ENCODE measurements at places on chromosomes 5 and 9.

DNA sequence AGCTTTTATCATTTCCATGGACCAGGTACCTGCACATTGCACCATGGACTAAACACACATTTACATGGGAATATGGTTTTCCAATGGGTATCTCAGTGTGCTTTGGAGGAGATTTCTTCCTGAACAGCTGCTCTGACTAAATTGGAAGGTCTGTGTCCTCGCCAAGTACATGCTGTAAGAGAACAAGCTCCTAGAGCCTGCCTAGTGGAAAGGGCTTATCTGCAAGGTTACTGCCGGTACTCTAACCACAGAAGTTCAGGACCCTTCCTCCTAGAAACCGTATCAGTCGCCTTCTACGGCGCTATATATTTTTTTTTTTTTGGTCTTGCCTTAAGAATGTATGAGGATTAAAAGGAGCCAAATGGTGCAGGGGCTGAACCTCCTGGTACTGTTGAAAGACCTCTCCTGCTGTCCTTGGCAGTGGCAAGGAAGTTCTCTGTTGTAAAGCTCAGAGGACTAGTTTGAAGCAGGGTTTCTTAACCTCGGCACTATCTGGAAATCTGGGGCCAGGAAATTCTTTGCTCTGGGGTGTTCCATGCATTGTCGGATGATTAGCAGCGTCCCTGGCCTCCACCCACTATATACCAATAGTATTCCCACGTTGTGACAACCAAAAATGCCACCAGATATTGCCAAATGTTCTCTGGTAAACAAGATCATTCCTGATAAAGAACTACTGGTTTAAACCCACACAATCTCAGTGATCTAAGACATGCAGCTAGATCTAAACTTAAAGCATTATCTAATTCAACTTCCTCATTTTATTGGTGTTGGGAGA, 107.4 kb downstream of the FBXO38 start:
- no peak for DNase-seq

GRCh38 chr5:159240301-159240870, 22.7 kb upstream of the UBLCP1 start:
- no peak for DNase-seq

GRCh38 chr9:13941714-13942113, 372.2 kb downstream of the NFIB start:
- no peak for DNase-seq

- DNase-seq, result no peak
Observed at GRCh38 chr5:44387921-44388320, 1.3 kb downstream of the FGF10 start.

Data from cortex of kidney (tissue), 1 donor.